Progenitor cell of endocrine pancreas (in vitro differentiated cells): ENCODE measurements at places on chromosomes 5 and 9.
A peak's percentile ranks its signal among the peaks of the same experiment; 100 is the strongest.

DNA sequence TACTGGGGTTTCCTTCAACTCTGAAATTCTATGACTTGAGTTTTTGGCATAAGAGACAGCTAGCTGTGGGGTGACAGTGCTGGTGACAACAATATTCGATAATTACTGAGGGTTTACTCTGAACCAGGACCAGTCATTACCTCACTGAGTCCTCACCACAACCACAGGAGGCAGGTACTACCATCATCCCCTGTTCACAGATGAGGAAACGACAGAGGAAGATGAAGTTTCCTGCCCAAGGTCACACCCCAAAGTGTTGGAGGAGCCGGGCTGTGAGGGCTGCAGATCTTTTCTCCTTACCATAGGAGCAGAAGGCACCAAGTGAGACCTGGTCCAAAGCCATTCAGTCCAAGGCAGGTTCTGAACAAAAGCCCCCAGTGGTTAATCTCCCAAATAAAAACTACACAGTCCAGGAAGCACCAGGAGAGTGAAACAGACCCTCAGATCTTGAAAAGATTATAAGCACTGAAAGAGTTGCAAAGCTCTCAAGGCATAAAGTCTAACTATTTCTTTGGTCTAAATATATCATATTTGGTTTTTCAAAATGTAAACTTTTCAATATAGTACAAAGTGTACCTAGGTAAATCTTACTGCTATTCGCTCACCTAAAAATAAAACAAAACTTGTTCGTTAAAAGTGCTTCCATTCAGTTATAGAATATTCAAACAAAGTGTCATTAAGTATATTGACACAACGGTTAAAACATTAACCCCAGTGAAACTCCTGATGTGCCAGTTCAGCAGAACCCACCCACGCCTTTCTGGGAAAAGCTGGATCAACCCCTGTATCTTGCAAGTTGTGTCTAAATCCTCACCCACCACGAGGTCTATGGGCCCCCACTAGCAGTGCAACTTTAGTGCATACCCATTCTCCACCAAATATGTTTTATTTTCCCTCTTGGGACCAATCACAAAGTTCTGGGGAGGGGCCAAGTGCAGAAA, 82.6 kb upstream of the EQTN start:
- H3K4me3 ChIP-seq = peak overlapping the region; percentile 60
- no peak for DNase-seq
- peak overlapping the region; percentile 95 for H3K27ac ChIP-seq
- no peaks in the 10 kb centered on the region for H3K36me3 ChIP-seq
- no peaks in the 10 kb centered on the region for H3K27me3 ChIP-seq
- peaks cover 61% of the 10 kb centered on the region for H3K4me1 ChIP-seq

DNA sequence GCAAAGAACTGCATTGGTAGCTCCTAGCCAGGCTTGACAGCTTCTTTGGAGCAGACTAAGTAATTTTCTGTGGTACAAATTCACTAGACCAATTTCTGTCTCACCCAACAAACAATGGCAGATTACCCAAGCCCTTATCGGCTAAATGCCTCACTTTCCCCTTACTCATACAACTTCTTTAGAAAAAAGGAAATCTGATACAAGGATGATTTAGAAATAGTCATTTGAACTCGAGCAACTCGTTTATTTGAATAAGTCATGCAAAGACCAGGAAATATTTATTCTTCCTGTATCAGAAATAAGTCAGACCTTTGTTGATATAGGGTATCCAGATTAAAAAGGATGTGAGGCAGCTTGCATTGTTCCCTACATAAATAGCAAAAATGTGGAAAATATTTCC, 170.4 kb upstream of the CDH6 start:
- H3K36me3 ChIP-seq = peaks cover 3% of the 10 kb centered on the region
- no peak for DNase-seq
- no peak overlapping the region for H3K4me3 ChIP-seq
- peaks cover 31% of the 10 kb centered on the region for H3K4me1 ChIP-seq

DNA sequence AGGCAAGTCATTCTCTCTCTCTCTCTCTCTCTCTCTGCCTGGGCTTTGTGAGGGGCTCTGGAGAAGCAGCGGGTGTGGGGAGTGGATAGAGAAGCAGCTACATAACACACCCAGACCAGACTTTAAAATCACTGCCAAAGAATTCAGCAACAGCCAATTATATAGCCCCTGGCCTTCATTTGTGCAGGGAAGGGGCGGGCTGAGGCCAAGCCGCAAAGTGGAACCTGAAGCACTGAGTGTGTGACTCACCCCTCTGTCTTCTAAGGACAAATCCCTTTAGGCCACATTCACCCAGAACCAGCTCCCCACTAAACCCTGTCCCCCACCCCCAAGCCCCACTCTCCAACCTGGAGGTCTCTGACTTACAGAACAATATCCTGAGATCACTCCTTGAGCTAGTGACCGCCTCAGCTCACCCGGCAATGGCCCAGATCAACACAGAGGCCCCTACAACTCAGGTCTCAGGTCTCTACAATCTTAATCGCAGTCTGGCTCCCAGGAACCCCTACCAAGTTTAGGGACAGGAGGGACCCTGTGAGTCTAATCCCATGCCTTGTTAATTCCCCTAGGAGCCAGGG, 6.0 kb downstream of the B4GALT1 start:
- H3K36me3 ChIP-seq = no peaks in the 10 kb centered on the region
- no peaks in the 10 kb centered on the region for H3K27me3 ChIP-seq
- peak overlapping the region; percentile 15 for H3K4me3 ChIP-seq
- H3K27ac ChIP-seq = peak overlapping the region; percentile 99
- no peak for DNase-seq
- peaks cover 78% of the 10 kb centered on the region for H3K4me1 ChIP-seq

DNA sequence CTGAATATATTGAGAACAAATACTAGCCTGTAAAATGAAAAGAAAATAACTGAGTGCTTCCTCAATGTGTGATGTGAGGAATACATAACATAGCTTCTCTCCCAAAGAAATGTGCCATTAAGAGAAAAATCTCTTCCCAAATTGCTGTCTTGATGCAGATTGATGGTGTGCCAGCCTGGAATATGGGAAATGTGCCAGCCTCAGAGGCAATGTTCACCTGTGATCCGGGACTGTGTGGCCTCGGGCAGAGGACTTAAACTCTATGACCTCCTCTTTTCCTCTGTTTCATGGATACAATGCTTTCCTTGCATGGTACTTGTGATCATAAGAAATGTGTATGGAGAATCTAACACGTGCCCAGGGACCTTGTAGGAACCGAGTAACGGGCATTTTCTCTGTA, 370.9 kb downstream of the DIRAS2 start:
- DNase-seq = no peak
- peaks cover 3% of the 10 kb centered on the region for H3K27me3 ChIP-seq
- no peak overlapping the region for H3K27ac ChIP-seq
- no peaks in the 10 kb centered on the region for H3K36me3 ChIP-seq
- peaks cover 4% of the 10 kb centered on the region for H3K4me1 ChIP-seq

DNA sequence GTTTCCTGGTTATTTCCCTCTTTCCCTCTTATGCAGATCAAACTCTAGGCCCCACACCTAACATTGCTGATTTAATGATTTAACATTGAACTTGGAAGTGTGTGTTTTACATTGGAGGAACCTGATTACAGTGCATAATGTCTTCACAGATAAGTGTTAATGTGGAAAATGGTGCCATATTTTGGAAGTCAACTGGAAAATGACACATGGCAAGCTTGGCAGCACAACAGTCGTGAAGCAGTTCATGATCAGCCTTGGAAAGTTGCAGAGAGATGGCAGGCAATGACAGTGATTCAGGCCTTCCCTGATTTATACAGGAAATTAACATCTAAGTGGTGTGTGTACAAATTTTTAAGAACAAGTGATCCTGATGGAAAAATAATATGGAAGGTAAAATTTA, 80.0 kb upstream of the CTNND2 start:
- no peak overlapping the region for H3K4me3 ChIP-seq
- no peaks in the 10 kb centered on the region for H3K4me1 ChIP-seq
- H3K27me3 ChIP-seq = no peaks in the 10 kb centered on the region
- no peak for DNase-seq
- no peaks in the 10 kb centered on the region for H3K36me3 ChIP-seq

- no peaks in the 10 kb centered on the region for H3K27me3 ChIP-seq
- H3K4me1 ChIP-seq = peaks cover 4% of the 10 kb centered on the region
- peaks cover 17% of the 10 kb centered on the region for H3K36me3 ChIP-seq
- H3K4me3 ChIP-seq = no peak overlapping the region
These were observed 25.8 kb downstream of the LMBRD2 start for GRCh38 chr5:36125868-36126267.

DNA sequence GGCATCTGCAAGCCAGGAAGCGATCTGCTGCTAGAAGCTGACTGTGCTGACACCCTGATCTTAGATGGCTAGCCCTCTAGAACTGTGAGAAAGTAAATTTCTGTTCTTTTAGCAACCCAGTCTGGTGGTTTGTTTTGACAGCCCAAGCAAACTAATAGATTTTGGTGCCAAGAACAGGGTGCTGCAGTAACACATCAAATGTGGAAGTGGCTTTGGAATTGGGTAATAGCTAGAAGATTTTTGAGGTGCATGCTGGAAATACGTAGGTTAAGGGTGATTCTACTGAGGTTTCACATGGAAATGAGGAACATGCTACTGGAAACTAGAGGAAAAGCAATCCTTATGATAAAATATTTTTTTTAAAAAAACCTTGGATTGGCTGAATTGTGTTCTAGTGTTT, 153.5 kb upstream of the SH3GL2 start:
- no peak for DNase-seq
- H3K27ac ChIP-seq = no peak overlapping the region
- no peaks in the 10 kb centered on the region for H3K4me1 ChIP-seq
- no peak overlapping the region for H3K4me3 ChIP-seq
- no peaks in the 10 kb centered on the region for H3K27me3 ChIP-seq

- no peak overlapping the region for H3K27ac ChIP-seq
- DNase-seq = no peak
- H3K36me3 ChIP-seq = no peaks in the 10 kb centered on the region
- no peaks in the 10 kb centered on the region for H3K4me1 ChIP-seq
- H3K27me3 ChIP-seq = peaks cover 10% of the 10 kb centered on the region
These were observed 26.6 kb downstream of the WNT8A start for GRCh38 chr5:138110266-138110963.

DNA sequence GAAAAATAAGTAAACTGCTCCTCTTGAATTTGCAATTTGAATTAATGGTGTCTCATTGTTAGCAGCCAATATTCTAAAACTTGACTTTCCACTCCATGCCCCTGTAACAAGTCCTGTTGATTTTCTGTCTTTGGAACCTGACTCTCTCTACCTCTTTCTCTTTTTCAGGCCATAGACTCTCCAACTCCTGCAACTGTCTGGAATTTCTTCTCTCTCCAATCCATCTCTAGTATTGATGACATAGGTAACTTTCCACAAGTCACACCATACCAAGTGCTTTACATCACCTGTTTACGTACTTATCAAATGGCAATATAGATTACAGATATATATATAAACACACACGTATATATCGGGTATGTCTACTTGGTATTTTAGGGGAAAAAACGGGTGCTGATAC, 923 bp downstream of the C5orf34 start:
- H3K27ac ChIP-seq = peak overlapping the region; percentile 97
- H3K27me3 ChIP-seq = no peaks in the 10 kb centered on the region
- peak overlapping the region; percentile 85 for H3K4me3 ChIP-seq
- peaks cover 4% of the 10 kb centered on the region for H3K36me3 ChIP-seq
- H3K4me1 ChIP-seq = peaks cover 17% of the 10 kb centered on the region
- DNase-seq = no peak

DNA sequence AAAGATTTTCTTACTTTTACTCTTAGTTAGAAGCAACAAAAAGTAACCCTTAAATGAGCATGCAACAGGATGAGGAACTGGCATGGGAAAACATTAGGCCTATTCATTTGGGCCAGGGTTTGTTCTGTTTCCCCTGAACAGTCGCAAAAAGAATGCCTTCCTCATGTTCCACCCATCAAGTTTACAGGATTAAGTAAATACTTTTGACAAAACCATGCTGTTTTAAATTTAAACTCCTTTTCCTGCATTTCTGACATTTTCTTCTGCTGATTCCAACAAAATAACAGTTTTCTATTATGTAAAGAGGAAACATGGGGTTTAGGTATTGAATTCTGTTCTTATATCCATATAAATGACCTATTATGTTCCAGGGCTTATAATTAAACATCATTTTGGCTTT, 236.6 kb upstream of the ACTBL2 start:
- H3K36me3 ChIP-seq = no peaks in the 10 kb centered on the region
- H3K27ac ChIP-seq = no peak overlapping the region
- no peaks in the 10 kb centered on the region for H3K4me1 ChIP-seq
- peaks cover 3% of the 10 kb centered on the region for H3K27me3 ChIP-seq
- no peak overlapping the region for H3K4me3 ChIP-seq

DNA sequence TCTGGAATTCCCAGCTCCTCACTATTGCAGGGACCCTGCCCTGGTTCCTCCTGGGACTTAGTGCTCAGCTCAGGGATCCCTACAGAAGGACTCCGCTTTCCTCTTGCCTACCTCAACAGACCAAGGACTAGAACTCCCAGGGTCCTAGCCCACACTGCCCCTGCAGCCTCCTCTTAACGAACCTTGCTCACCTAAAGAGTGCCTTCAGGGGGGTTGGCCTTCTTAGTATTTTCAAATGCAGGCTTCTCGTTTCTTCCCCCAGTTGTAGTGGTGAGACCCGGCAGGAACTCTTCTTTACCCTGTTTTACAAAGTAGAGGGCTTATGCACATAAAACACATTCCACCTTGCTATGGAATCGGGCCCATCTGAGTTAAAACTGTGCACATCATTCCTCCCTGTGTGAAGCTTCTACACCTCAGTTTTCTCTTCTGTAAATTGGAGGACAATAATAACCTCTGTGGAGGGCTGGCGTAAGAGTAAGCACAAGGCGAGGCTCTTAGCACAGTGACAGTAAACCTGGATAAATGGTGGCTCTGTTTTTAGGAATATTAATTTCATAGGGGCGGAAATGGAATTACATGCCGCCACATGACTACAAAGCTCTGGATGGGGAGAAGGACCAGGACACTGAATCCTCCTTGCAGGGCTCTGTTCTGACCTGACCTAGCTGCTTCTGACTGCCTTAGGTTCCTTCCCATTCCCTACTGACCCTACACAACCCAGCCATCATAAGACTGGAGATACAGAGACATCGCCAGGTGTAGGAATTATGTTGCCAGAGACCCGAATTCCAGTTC, 3.8 kb upstream of the HAND1 start:
- H3K27me3 ChIP-seq = peaks cover 93% of the 10 kb centered on the region
- no peak overlapping the region for H3K27ac ChIP-seq
- no peaks in the 10 kb centered on the region for H3K36me3 ChIP-seq
- H3K4me1 ChIP-seq = peaks cover 22% of the 10 kb centered on the region
